Stimulated activated CD8-positive, alpha-beta memory T cell treated with anti-CD3 and anti-CD28 coated beads, Interleukin-4, amount 100 ng/mL, for 4 hours (primary cell): ENCODE measurements at places on chromosomes 1 and 21.

GRCh38 chr1:211578640-211579439 lies at the start of gene SLC30A1:
SLC30A1 (minus strand) TSS chr1:211579161; CDS start chr1:211578612, 549 bp downstream.
- DNase-seq = peak; percentile 99

DNA sequence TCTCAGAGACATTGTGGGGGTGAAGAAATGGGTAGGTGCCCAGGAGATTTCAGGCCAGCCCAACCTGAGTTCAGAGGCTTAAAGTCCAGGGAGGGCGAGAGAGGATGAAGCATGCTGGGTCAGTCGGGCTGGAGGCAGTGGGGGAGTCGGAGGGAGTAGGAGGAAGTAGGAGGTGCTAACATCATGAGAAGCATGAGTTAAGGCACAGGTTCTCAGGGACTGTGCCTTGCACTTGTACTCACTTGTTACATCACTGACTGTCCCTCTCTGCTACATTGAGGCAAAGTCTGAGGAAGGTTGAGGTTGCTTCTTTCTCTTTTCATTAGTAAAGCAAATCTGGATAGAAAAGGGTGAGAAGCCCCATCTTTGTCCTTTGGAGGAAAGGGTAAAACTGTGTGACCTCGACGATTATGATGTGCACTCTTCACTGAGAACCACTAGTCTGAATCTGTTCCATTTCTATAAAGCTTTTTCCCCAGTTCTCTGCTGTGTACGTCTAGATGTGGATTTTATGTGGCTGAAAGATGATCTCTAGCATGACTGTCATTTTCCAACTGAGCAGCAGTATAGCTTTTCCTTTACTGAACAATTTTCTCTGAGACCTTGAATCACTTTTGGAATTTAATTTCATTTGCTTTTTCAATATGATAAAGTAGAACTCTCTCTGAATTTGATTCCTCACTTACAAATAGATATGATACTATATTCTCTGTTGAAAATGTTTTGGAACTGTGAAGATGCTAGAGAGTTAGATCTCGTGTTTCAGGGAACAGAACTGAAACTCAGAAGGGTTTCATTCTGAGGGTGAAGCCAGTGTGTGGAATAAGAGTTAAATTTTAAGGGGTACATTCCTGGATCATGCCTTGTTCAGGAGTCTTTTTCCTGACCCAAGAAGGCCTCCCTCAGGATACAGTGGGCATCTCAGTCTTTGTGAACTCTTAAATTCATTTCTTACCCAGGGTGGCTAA lies 94.6 kb downstream of the FGGY start:
- DNase-seq = no peak

GRCh38 chr1:46041551-46041950 lies 90.9 kb downstream of the PIK3R3 start:
- DNase-seq = no peak

DNA sequence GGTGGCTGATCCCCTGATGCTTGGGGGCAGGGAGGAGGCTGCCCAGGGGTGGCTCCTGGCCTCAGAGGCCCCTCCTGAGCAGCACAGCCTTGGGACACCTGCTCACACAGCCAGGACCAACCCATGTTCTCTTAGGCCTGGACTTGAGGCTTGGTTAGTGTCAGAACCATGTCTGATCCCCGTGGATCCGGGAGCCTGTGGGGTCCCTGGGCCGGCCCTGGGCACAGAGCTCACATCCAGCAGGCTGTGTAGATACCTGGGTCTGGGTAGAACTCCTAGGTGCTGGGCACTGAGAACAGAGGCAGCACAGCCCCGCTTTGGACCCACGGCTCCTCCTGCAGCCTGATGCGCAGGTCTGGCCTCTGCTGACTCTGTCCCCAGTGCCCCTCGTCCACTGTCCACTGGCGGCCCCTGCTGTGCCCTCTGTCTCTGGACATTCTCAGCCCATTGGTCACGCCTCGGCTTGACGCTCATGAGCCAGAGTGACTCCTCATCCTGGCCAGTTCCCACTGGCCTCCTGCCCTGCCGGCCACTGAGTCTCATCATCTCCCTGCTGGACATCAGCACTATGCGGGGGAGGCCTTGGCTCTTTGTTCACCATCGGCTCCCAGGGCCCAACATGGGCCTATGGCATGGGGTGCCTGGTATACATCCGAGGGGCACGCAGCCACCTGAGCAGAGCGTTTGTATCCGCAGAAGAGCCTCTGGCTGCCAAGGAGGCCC lies 70.2 kb downstream of the TRIM11 start:
- no peak for DNase-seq

DNA sequence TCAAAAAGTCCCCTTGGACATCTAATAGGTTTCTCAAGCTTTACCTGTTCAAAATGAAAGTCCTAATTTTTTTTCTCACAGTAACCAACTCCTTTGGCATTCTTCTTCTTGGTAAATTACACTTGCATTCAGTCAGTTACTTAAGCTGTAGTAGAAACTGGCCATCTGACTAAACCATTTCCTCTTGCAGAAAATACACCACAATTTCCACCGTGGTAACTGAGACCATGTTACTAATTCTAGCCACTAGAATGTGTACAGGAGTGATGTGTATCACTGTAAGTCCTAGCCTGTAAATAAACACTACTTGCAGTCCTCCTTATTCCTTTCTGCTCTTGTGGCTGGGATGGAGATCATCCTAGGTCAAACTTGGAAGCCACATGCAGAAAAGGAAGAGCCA lies 965.4 kb upstream of the TMPRSS15 start:
- DNase-seq = no peak

- DNase-seq = no peak
Observed at GRCh38 chr1:242546441-242546840, 21.9 kb upstream of the PLD5 start.

- no peak for DNase-seq
Observed at GRCh38 chr1:54158071-54158470, 5.3 kb upstream of the CDCP2 start.

- DNase-seq = no peak
Observed at GRCh38 chr21:44533121-44533890, 6.7 kb downstream of the KRTAP10-1 start.

GRCh38 chr1:220927442-220927841 lies 48.2 kb downstream of the HLX start:
- no peak for DNase-seq

- no peak for DNase-seq
Observed at GRCh38 chr1:75742047-75742625, 17.6 kb downstream of the ACADM start.

- DNase-seq = no peak
Observed at GRCh38 chr1:205961405-205961804, 18.1 kb upstream of the SLC26A9 start.

DNA sequence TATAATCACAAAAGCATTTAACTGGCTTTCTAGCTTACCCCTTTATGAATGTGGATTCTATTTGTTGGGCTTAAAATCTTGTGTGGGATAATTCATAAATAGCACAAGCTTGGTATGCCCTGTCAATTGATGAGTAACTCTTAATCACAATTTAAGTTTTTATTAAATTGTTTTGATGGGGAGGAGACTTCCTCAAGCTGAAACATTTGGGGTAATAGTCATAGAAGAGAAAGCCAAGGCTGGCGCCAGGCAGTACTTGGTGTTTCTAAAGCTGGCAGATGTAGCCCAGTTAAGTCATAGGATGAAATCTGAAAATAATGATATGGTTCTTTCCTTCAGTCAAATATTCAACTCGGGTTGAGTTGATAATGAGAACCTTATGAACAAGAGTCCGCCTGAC lies 167.2 kb downstream of the FMN2 start:
- DNase-seq = no peak

DNA sequence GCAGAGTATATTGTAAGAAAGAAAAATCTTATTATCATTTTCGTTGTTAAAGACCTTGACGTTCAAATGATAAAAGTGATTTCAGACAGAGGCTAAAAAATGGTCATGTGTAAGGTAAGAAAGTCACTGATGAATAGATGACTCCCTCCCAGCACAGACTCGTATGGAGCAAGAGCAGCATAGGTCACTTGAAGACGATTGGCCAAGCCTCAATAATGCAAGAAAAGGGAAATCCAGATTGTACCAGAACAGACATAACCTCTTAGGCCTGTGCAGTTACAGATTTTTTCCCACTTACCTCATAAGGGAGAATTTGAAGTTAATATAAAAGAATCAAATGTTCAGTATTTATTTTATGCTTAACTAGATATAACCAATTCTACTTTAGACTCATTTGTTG lies 16.3 kb upstream of the OLFML2B start:
- DNase-seq = no peak
